ENCODE measurements at places on chromosomes 16 and 17. TPM values are rescaled to one million over a fixed set of nuclear protein-coding genes. Genes with fewer than 3 reads are reported as not detected.

Gene RAB26
- 1.7 TPM for total RNA-seq

Gene SERPINF2
- total RNA-seq: 1.4 TPM

Gene BCL6B
- 13.1 TPM for total RNA-seq

Gene ARL17B
- 17.8 TPM for total RNA-seq

Gene RBFOX1
- total RNA-seq: 79.4 TPM

Gene CTRB1
- total RNA-seq: not detected

Gene SLC5A11
- not detected for total RNA-seq

GRCh38 chr17:17107281-17107680 is 65.0 kb downstream of the MPRIP start:
- DNase-seq: peak; percentile 28

GRCh38 chr16:87671221-87671620 is 68.9 kb downstream of the JPH3 start:
- DNase-seq: no peak

- DNase-seq: no peak
Measured at GRCh38 chr16:83806036-83806435, 1.7 kb upstream of the HSBP1 start.

DNA sequence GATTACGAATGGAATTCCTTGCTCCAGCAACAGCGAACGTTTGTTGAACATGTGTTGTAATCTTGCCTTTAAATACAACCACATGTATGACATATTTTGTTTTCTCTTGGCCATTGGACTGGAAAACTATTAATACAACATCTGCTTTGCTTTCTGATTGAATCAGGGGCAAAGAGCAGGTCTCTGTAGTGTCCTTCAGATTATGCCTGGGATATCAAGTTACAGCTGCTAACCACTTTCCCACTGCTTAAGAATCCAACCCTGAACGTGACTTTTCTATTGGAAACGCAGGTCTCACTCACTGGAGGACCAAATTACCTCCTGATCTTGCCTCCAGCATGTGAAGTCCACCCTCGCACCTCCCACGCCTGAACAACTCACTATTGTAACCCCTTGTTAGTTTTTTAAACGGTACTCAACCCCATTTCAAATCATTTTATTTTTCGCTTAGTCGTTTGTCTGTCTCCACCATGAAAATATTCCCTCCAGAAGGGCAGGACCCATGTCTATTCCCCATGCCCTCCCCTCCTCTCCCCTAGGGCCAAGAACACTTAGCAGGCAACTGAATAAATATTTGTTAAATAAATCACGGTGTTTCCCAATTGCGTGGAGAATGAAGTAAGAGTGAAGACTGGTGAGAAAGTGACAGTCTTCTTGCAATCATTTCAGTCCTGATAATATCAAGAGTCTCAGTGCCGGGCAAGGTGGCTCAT is 57.4 kb upstream of the MRTFB start:
- no peak for DNase-seq

DNA sequence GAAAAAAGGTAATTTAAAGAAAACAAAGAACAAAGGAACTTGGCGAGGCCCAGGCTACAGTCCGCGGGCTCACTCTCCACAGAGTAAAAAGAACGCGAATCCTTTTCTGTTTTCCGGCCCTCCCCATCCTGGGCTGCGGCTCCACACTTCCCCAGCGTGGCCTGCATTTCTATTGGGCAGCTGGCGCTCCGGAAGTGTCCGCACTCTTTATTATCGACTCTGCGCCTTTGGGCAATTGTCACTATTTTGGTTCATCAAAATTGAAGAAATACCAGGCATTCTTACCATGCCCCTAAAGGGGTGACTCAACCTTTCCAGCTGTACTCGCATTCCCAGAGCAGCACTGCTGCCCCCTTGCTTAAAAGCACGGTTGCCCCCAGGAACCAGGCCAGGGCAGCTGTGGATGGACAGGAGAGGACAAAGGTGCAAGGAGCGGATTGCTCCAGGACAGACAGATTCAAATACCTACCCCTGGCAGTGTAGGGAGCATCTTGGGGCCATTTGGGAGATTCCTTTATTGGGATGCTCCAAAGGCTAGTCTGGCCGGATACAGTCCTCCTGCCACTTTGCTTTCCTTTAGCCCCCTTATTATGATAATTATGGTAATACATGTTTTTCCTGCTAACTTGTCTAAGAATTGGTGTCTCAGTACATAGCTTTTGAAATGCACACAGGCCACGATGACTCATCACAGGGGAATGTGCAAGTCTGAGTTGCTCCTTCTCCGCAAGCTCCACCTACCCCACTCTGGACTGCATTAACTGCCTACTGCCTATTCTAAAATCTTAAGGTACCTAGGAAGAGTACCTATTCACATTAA is 985 bp upstream of the SLFN12 start:
- peak; percentile 68 for DNase-seq

- DNase-seq: no peak
Measured at GRCh38 chr16:69820926-69821541, 58.9 kb downstream of the WWP2 start.
